ENCODE measurements at places on chromosomes 12 and 14.

DNA sequence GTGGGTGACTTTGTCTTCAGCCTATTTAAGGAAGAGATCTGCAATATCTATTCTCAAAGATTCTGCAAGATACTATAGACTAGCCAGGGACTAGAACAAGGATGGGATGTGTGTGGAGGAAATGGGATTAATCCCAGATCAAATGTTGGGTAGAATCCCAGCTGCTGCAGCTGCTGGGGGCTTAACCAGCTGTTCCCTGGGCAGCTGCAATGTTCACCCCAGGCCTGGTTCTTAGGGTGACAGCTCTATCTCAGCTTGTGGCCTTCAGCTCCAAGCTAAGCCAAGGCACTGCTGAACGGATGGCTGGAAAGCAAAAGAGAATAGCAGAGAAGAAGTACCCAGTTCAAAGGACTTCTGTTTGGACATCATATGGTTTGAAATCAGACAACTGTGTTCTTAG, 10.0 kb upstream of the RHEBL1 start:
- DNase-seq = no peak

- no peak for DNase-seq
Observed at GRCh38 chr14:75123991-75124390, 2.9 kb downstream of the NEK9 start.

DNA sequence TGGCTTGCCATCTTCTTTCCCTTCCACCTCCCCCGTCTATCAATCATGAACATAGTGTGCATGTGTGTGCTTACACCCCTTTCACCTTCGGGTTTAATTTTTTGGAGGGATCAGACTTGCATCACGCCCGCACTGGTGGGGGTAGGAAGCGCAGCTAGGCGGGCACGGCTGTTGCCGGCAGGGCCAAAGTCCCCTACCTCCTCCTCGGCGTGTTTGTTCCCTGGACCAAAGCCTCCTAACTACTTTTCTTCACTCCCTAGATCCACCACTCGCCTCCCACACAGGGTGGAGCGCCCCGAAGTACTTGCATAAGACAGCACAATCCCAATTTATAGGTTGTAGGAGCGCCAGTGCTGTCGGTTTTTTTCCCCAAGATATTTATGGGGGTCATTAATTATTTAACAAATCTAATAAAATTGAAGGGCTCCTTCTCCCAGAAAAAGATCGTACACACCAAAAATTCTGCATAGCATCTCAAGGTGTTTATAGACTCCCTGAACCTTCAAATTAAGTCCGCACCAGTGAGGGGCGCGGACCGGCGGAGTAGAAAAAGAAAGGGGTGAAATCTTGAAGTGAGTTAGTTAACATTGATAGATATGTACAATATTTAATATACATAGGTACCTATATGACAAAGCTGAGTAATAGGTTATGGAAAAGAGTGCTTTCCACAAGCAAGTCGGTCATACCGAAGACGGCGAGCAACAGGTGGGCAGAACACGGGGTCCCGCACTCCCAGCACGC, 717 bp downstream of the PKP2 start:
- no peak for DNase-seq

DNA sequence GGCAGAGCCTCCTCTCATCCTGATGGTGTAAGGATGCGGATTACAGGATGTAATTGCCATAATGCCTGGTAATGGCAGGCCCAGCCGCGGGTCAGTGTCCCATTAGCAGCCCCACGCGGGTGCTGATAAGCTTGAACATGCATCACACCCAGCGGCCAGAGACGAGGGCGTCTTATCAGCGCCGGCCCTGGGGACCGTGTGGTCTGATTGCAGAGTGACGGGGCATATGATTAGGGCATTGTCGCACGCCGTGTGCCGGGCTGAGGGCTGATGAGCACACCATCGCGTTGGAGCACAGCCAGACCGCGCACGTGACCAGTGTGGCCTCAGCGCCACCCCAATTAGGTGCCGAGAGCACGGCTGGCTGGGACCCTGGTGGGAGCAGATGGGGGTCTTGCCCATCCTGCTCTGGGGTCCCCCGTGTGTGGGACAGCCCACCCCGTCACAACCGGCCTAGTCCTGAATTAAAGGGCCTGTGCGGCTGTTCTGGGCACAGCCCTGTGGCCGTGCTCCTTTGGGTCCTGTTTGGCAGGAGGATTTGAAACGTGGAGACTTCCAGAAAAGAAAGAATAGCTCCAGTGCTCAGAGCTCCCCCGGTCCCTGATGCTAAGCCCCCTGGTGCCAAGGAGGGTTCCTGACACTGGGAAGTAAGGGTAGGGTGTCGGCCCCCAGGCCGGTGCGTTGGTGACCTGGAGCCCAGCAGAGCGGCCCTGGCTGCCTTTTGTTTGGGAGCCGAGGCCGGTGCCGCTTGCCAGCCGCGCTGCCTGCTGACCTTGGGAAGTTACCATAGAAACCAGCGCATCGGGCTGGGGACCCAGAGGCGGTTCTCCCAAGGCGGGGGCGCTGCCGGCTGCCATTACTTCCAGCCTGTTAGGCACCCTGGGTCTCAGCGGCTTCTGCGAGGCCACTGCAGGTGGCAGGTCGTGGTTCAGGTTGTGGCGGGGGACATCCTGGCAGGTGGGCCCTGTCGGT, 20.7 kb downstream of the KIF26A start:
- DNase-seq = no peak

- no peak for DNase-seq
Observed at GRCh38 chr14:71103662-71104484, 196.6 kb downstream of the PCNX1 start.

DNA sequence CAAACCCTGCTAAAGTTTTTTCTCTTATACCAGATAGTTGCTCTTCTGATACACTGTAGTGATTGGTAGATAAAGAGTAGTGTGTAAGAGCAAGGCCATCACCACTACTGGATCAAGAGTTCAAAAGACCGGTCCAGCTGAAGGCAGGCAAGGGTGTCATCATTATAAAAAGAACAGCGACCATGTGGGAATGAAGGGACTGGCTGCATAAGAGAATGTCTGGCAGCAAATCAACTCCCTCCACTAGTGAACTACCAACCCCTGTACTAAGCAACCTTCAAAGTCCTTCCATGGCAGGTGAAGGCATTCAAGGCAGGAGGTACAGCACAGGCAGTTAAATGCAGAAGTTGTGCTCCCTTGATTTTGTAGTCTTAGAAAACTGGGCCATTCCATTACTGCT, 53.5 kb downstream of the EGLN3 start:
- no peak for DNase-seq

GRCh38 chr12:65756956-65757511, 67.2 kb upstream of the HMGA2 start:
- no peak for DNase-seq

GRCh38 chr12:32768518-32768917, 12.8 kb upstream of the YARS2 start:
- no peak for DNase-seq

DNA sequence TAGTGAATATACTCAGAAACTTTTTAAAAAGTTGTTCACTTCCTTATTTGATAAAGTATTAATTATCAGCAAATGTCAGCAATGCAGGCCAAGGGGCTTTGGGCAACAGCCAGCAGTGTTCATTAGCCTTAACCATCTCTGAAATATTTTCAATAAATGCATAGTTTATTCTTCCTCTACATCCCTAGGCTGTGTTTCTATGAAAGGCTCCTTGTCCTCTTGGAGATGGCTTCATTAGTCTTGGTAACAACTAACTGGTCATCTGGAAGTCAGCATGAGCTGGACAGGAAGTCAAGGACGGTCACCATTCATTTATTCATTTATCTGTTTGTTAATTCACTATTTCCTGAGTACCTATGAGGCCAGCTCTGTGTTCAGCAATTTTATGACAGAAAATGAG, 124.0 kb upstream of the TMEM132D start:
- no peak for DNase-seq

- DNase-seq = no peak
Observed at GRCh38 chr12:89821896-89822295, 113.3 kb upstream of the ATP2B1 start.

DNA sequence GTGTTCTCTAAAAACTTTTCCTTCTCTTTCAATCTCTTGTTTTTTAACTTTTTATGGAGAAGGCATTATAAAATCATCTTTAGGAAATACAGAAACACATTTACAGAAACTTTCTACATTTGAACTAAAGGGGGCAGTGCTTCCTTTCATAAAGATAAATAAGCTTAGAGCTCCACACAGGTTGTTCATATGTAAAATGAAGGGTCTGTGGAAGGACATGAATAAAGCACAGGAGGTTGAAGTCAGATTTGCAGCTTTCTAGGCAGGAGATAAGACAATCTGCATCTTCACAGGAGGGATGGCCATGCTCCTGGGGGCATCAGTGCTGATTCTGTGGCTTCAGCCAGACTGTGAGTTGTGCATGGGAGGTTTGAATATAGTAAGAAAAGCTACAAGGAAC, 426.0 kb downstream of the DAD1 start:
- no peak for DNase-seq
